ENCODE measurements at places on chromosomes 2 and 18.

DNA sequence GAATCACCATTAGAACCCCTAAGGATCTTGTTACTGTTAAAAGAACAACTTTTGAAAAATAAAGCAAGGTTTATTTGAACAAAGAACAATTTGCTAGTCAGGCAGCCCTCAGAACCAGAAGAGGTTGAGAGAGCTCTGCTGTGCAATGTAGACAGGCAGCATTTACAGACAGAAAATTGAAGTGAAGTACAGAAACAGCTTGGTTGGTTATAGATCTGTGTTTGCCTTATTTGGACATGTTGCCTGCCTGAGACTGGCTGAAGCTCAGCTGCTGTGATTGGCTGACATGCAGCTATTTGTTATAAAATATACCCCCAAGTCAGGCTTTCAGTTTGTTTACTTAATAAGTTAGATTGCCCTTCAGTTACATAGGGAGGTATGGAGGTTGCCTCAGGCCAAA lies 12.5 kb downstream of the MSTN start:
- no peak for DNase-seq

DNA sequence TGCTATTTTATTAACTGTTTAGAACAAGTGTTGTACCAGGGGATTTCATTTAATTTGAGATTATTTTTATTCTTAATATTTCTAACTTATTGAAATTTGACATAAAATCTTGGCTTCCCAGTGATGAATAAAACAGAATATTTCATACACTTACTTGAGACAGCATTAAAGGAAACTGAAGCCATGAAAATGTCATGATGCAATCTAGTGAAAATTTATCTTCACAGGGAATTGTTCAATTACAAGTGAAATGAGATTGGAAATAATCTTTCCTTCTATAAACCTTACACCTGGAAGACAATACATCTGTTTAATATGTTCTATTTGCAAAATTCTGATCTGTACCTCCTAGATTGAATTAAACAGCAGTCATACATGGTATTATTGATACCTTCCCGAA lies 511.0 kb upstream of the CDH7 start:
- no peak for DNase-seq

- DNase-seq: no peak
Measured at GRCh38 chr18:3966246-3966641, 488.9 kb downstream of the DLGAP1 start.

DNA sequence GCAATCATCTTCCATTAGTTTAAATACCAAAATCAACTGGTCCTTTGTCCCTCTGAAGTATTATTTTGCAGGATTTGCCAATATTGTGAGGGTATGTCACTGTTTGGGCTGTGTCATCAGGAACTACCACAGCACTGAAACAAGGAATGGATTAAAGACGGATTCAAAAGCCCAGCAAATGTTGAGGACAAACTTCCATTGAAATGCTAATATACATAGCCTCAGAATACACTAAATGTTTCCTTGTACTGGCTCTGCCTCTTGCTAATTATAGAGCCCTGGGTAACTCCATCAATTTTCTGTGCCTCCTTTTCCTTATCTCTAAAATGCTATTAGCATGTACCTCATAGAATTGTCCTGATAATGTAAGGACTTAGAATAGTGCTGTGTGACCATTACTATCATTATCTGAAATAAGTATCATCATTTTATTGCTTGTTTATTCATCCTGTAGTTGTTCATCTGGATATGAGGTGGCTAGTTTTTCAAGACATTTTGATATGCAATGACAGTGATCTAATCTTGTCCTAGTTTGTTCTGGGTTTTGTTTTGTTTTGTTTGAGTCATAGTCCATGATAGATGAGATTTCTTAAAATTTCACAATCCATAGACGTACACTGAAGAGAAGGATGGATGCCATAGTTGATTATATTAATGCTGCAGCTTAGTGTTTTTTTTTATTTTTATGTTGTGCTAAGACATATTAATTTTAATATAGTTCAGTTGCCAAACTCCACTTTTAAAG lies 333.4 kb upstream of the KCNH7 start:
- no peak for DNase-seq

- no peak for DNase-seq
Measured at GRCh38 chr18:26336572-26336971, 110.3 kb downstream of the TAF4B start.

DNA sequence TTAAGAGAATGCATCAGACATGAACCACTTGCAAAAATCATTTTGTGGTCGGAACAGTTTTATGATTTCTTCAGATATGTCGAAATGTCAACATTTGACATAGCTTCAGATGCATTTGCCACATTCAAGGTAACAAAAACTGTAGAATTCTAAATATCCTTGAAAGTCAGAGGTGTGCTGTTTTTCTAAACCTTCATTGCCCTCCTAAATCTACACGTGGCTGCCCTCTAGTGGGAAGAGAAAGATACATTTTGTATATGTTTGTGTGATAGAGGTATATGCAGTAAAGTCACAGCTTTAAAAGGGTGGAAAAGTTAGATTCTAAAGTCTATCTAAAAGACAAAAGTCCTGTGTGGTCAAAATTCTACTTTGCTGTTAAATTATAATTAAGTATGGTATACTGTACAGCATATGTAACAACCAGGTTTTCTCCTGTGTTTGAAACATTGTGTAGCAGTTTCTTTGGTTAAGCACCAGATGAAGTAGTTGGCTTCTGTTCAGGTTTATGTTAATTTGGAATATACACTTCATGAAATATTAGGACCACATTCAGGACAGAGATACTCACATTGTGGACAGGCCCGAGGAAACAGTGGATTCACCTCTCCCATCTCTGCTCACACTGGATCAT lies 65.9 kb upstream of the ITM2C start:
- no peak for DNase-seq

GRCh38 chr2:122145856-122146255 lies 390.4 kb downstream of the TSN start:
- DNase-seq: no peak

DNA sequence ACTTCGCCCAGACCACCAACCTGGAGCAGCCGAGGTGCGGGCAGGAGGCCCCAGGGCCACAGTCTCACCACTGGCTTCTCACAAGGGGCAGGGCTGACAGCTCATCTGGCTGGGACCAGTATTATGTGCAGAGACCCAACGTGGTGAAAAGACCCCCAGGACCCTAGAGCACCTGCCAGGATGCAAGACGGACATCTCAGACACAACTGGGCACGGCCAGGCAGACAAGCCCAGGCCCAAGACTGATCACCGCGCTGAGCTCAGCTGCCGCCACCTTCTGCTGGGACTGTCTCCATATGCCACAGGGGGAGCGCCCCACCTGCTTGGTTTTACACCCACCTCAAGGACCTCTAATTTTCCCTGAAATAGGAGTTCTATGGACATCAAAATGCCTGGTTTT lies 23.2 kb downstream of the HDAC4 start:
- DNase-seq: no peak

- DNase-seq: no peak
Measured at GRCh38 chr2:46064396-46064795, 232.8 kb upstream of the EPAS1 start.

GRCh38 chr2:224685121-224685520 lies 31.0 kb downstream of the CCDC195 start:
- DNase-seq: no peak

- DNase-seq: no peak
Measured at GRCh38 chr2:159123786-159124185, 155.3 kb downstream of the TANC1 start.

GRCh38 chr2:188853307-188853706 lies 120.9 kb upstream of the COL3A1 start:
- no peak for DNase-seq

GRCh38 chr18:12862874-12863482 lies 21.1 kb downstream of the PTPN2 start:
- DNase-seq: no peak

GRCh38 chr2:2123238-2123637 lies 207.8 kb downstream of the MYT1L start:
- no peak for DNase-seq

DNA sequence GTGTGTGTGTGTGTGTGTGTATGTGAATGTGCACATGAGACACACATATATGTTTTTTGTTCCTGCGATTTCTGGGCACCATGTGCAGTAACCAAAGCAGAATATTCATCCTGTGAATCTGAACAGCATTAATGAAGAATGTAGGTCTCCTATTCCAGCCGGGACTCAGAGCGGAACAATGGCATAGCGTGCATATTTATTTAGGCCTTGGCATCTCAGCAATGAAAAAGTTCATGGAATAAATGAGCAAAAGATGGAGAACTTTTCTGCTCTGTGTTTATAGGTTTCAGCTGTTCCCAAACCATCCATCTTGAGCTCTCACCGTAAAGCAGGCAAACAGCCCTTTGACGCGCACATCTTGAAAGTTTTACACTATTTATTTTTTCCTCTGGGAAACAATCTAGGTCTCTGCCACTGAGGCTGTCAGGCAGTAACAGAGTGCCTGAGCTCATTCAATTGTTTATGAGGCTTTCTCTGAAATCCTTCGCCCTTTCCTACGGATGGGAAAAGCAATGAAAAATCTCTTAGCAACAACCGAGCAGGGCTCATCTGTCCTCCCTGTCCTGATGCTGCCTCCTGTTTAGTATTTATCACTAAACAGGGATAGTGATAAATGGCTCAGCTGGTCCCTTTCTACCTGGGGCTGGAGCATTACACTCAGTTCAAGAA lies 146.2 kb upstream of the MSH6 start:
- DNase-seq: no peak

DNA sequence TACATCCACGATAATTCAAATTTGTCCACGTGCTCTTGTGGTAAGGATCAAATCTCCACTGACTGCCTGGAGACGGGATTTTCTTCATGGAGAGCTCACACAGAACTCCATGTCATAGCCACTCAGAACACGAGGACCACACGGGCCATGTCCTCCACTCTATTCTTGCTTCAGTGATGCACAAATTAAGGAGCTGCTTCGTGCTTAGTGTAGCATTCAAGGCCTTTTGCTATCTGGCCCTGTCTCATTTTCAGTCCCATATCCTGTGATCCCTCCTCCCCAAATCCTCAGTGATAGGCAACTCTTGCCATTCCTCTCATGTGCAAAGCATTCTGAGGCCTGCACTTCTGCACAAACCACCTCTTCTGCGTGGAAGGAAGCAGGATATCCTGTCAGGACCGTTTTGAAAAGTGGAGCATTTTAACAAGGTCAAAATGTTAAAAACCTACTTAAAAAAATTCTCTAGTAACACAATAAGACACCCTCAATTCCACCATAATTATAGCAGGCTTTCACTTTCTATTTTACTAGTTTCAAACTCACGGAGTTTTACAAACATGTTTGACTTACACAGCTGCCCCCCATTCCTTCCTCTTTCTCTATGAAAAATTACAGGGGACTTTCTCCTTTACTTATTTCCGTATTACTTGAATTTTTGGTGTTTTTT lies 35.2 kb downstream of the ST3GAL5 start:
- no peak for DNase-seq

DNA sequence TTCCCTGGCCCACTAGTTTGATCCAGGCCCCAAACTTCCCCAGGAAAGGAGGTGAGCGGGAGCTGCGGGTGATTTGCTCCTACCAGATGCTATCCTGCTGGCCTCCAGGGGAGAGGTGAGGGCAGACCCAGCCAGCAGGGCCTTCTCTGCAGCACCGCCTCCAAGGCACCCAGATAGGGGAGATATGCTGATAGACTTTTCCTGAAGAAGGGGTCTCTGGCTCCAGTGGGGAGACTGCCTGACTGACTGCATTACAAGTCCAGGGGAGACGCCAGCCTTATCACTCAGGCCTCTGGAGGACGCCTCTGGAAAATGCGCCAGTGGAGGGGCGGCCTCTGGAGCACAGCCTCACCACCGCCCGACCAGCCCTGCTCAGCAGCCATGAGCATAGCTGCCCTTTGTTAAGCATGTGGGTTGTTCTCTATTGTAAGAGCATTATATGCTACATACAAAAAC lies 60.6 kb upstream of the SMAD7 start:
- DNase-seq: no peak
